Stimulated activated CD4-positive, alpha-beta T cell treated with anti-CD3 and anti-CD28 coated beads, Interleukin-1b, Interleukin-23, amount 100 ng/mL, for 1 hour (primary cell): ENCODE measurements at places on chromosomes 7 and 10.

DNA sequence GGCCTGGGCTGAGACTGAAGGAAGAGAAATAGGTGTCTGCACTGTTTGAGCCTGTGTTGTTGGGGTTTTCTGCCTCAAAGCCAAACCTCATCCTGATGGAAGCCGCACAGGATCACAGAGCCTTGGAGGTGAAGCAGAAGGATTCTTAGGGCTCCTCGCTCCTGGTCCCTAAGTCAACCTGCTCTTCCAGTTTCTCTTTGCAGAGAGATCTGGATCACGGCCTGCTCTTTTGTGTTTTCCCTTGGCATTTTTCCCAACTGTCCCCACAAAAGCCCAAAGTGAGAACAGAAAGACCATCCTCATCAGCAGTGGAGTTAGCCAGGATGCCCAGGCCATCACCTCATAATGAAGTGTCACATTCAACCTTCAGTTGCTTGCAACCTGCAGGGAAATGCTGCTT, 20.3 kb upstream of the PPIA start:
- no peak for DNase-seq

DNA sequence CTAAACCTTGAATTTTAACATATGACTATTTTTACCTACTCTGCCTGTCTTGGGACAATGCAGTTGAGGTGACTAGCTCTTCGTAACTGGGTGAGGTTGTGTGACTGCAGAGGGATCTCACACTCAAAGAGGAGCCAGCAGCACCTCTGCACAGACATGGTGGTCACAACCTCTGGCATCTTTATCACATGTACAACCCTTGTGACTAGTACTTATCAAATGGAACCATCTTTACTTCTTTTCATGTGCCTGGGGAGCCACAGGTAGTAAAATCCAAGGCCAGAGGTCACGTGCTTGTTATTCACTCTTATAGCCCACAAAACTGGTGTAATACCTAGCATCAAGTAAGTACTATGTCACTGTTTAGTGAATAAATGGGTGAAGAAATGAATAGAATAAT, 244.3 kb downstream of the COBL start:
- DNase-seq: no peak

GRCh38 chr7:112495810-112496462, 15.1 kb downstream of the LSMEM1 start:
- DNase-seq: no peak

DNA sequence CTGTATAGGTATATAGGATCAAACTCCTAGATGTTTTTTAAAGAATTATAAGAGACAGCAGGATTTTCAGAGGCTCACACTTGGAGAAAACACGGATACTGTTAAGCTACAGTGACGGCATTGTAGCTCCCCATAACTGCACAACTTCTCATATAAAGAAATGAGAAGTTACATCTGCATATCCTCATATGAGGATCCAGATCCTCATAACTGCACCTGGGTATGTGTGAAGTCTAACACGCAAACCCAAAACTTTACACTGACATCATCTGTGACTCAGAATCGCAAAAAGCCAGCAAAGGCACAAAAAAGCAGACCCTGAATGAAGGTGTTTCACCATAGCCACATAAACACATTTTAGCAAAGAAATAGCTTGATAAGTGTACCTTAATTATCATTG, 34.1 kb downstream of the NEBL start:
- no peak for DNase-seq

DNA sequence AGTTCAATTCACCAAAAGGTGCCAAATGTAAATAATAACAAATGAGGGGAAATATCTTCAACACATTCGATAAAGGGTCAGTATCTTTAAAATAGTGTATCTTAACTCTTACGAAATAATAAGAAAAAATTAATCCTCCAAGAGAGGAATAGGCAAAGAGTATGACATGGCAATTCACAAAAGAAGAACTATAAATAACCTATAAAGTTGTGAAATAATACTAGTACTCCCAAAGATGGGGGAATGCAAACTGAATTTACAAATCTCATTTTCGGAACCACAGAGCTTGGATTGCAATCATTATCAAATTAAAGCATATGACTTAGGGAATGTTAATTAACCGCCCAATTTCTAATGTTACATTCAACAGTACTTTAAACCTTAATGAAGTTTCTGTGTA, 78.2 kb upstream of the TARP start:
- DNase-seq: no peak

DNA sequence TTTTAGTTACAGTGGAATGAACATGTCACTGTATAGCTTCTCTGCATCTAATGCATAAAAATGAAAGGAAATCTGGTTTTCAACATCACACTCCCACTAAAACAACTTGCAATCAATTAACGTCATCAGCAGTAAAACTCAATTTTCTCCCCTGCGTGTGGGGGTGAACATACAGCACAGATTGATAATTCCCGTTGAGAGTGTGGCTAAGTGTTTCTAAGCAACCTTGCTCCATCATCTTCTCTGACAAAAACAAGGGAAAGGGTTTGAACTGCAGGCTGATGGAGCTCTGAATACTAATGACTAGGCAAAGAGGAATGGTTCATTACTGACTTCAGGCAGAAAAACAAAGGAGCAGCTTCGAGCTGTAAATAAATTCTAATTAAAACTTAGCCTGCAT, 238.3 kb downstream of the PARD3 start:
- DNase-seq: no peak

GRCh38 chr10:71538608-71539260, 142.0 kb downstream of the CDH23 start:
- no peak for DNase-seq

GRCh38 chr7:55022002-55022985, 3.5 kb downstream of the EGFR start:
- DNase-seq: no peak

DNA sequence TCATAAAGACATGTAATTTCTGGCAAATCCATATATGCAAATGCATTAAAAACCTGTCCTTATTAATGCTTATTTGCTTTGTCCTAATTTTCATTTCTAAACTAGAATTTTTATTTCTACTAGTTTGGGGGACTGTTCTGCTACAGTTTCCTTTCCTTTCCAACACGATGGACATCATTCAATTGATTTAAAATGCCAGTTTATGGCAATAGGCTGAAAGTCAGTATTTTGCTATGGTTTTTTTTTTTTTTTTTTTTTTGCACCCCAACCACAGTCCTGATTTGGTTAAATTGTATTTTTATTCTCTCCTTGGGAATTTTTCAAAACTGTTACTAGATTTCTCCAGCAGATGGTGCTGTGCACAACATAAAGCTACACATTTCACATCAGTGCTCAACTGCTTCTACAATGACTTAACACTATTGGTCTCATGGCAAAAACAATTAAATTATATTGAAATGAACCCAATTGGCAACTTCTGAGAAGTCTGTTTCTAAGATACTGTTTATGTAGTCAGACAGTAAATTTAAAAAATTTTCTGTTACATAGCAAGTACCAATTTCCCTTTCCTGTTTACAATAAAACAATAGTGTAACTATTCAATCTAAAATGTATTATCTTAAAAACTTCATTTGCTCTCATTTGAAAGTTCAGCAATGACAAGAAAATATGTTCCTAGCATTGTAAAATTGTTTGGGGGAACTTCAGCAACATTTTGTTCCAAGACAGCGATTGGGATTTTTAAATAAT, 193.8 kb upstream of the CCDC6 start:
- DNase-seq: no peak
